ENCODE measurements at places on chromosomes 4 and X.

GRCh38 chr4:156638334-156638733, 333.3 kb downstream of the PDGFC start:
- no peak for DNase-seq

GRCh38 chrX:133373386-133374079, 41.8 kb downstream of the GPC4 start:
- DNase-seq, result peak; percentile 8

GRCh38 chr4:183636923-183637322, 22.1 kb downstream of the RWDD4 start:
- DNase-seq, result peak; percentile 20

- DNase-seq, result no peak
Measured at GRCh38 chr4:120886191-120886590, 36.3 kb downstream of the PRDM5 start.

DNA sequence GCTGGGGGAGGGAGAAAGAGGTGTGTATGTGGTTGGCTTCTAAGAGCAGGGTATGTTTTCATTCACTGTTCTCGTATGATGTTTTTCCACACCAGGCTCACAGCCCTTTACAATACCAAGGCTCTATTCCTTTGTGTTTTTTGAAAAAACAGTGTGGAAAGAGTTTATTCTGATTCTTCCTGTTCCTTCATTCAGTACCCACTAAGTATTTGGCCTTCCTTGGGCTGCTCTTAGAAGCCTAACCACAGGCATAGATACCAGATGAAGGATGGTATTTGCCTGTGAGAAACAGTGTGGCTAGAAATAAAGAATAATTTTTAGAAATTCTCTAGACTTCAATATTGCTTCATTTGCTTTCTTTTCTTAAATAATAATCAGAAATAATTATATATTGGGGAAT, 518.0 kb upstream of the DIPK2B start:
- DNase-seq, result no peak

DNA sequence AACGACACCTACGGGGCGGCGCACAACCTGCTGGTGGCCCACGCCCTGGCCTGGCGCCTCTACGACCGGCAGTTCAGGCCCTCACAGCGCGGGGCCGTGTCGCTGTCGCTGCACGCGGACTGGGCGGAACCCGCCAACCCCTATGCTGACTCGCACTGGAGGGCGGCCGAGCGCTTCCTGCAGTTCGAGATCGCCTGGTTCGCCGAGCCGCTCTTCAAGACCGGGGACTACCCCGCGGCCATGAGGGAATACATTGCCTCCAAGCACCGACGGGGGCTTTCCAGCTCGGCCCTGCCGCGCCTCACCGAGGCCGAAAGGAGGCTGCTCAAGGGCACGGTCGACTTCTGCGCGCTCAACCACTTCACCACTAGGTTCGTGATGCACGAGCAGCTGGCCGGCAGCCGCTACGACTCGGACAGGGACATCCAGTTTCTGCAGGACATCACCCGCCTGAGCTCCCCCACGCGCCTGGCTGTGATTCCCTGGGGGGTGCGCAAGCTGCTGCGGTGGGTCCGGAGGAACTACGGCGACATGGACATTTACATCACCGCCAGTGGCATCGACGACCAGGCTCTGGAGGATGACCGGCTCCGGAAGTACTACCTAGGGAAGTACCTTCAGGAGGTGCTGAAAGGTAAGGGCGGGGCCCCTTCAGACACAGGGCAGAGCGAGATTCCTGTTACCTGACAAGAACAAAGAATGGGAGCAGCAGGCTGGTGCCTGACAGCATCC, 11.7 kb downstream of the RPL9 start:
- DNase-seq, result peak; percentile 70

DNA sequence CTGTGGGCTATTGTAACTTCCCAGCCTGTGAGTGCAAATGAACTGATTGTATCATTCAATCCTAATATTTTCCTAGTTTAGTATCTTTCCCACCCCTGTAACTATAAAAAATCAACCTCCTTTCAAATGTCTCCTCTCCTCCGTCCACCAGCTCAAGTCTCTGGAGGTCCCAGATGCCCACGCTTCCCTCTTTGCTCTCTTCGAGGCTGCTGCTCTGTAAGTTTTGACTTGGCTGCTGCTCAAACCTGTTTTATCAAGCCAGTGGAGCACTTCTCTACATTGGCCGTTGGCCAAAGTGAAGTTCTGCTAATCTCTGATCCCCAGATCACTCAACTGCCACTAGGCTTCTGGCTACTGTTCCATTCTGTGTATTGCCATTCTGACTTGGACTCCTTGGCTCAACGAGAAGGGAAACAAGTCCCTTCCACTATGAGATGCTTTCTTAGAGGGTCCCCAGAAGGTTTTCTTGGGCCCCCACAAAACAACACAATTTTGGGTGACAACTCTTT, 60.7 kb upstream of the RAPGEF2 start:
- no peak for DNase-seq

DNA sequence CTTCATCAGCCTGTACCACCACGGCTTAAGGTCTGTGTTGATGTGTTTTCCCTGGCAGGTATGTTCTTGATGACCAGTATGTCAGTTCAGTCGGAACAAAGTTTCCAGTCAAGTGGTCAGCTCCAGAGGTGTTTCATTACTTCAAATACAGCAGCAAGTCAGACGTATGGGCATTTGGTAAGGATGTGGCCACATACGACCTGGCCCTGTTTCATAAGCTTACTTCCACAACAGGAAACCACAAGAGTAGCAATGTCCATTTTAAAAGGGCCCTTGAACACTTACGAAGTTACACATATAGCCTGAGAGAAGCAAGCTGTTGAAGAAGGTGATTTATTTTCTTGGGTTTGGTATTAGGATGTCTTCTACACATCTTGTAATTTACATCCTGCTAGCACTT, 46.1 kb downstream of the BMX start:
- no peak for DNase-seq

DNA sequence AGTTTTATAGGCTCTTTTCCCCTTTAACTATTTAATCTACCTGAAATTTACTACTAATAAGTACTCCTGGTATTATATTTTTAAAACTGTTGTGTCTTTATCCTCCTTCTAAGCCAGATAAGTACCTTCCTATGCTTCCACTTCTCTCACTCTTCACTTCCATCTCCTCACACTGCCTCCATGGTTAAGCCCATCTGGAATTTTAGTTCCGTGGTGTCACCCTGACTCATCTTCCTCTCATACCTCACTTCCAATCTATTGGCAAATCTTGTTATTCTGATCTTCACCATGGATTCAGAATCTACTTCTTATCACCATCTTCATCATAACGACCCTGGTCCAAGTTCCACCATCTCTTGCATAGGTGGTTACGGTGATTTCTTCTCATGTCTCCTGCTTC, 32.7 kb upstream of the DAPP1 start:
- DNase-seq, result no peak

DNA sequence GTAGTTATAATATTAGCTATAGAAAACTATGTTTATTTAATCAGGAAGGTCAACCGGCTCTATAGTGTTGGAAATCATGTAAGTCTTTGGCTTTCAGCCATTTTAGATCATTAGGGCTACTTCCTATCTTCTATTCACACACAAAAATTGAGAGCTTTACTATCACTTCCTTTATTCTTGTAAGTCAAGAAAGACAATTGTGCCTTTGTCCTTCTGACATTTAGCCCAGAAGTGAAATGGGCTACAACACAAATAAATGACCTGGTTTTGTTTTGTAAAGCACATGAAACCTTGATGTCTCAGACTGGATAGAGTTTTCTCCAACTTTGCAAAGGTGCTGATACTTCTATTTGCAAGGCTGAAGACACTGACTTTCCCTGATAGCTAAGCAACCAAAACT, 122.4 kb upstream of the ACSL4 start:
- DNase-seq, result no peak

DNA sequence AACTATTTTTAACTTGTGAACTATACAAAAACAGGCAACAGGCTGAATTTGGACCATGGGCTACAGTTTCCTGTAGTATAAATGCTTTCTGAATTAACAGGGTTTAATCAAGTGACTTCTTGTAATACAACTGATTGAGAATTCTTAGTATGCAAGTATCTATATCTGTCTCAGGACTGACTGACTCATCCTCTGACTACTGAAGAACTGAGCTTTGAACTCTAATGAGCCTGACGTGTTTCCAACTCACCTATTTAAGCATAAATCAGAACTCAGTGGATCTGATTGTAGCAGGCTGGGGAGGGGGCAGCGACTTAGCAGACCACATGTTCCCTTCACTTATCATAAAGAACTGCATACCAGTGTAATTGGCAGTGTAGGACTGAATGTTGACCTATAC, 7.8 kb downstream of the SPATA4 start:
- DNase-seq, result no peak

- DNase-seq, result peak; percentile 82
Measured at GRCh38 chr4:83618431-83618830, 82.5 kb downstream of the GPAT3 start.

GRCh38 chr4:95092766-95093165, 335.0 kb downstream of the BMPR1B start:
- DNase-seq, result no peak

GRCh38 chrX:121308276-121308805, 260.9 kb downstream of the GLUD2 start:
- peak; percentile 43 for DNase-seq

DNA sequence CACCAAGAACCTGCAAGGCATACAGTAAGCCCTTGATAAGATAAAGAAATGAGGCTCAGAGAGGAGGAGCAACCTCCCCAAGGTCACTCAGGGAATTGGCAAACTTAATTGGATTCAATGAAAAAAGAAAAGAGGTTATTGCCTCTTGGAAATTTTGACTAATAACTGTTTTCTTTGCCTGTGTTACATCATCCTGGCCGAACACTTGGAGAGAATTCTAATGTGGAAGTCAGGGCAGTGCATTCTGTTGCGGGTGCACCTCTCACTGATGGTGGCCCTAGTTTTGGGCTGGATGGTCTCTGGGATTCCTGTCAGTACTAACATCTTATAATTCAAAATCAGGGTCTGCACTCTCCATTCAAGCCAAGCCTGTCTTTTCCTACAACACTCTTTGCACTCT, 186.2 kb upstream of the BCOR start:
- no peak for DNase-seq
